Stimulated activated CD4-positive, alpha-beta T cell treated with anti-CD3 and anti-CD28 coated beads, TNF-alpha, amount 100 ng/mL, for 48 hours (primary cell): ENCODE measurements at places on chromosomes 3 and 15.
A peak's percentile ranks its signal among the peaks of the same experiment; 100 is the strongest.

- no peak for DNase-seq
These were observed 94.1 kb downstream of the MYH15 start for GRCh38 chr3:108416111-108416869.

DNA sequence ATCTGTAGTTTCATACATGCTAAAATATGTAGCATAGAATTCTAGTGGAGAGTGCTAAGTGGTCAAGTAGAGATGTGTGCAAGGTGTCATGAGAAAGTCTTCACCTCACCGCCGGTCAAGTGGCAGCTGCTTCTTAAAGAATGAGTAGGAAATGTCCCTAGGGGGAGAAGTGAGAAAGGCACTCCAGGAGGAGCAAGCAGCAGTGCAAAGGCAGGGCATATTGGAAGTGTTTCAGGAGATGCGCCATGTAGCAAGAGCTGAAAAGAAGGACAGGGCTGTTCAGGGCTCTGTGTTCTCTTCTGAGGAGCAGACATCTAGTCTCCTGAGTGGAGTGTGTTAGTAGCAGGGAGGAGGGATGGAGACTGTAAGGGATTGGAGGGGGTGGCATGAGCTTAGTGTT lies 312.4 kb upstream of the SEMA6D start:
- DNase-seq, result no peak

- DNase-seq, result peak; percentile 78
These were observed at the start of gene TXNRD3 for GRCh38 chr3:126654571-126655383. TXNRD3 (minus strand) TSS chr3:126655124.

DNA sequence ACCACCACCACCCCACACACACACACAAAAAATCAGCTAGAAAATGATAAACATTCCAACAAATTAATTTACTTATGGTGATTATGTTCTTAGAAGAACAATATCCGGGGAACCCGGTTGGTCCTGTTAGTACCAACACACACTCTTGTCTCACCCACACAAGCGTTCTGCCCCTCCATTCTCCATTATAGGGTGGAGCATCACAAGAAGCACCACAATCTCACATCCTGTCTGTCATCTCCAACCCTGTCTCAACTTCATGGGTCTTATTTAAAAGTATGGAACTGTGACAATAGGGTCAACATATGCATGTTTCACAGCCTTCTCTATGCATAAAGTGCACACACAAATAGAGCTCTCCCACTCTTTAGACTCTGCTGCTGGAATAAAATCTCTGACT lies 5.6 kb downstream of the GSK3B start:
- DNase-seq, result no peak

DNA sequence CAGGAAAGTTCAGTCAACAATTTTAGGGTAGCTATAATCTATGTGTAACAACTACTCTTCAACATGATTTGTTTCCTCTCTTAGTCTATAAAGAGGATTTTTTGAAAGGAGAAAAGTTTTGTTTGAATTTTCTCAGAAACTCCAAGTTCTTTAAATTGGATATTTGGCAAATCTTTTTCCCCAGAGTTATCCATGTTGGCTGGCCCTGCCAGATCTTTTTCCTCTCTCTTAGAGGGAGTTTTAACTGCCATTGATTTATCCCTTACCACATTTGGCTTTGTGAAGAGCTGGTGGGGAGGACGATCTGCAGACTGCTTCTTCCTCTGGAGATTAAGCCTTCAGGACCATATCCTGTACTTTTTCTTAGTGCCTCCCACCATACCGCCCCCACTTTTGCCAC lies 64.9 kb upstream of the ROPN1 start:
- no peak for DNase-seq

GRCh38 chr3:197186887-197187588 lies 111.4 kb downstream of the DLG1 start:
- DNase-seq, result no peak

- no peak for DNase-seq
These were observed 239.7 kb upstream of the BHLHE40 start for GRCh38 chr3:4739289-4740236.

GRCh38 chr3:177622520-177622919 lies 425.2 kb upstream of the TBL1XR1 start:
- no peak for DNase-seq

GRCh38 chr3:4695846-4696245 lies 202.7 kb downstream of the ITPR1 start:
- no peak for DNase-seq

DNA sequence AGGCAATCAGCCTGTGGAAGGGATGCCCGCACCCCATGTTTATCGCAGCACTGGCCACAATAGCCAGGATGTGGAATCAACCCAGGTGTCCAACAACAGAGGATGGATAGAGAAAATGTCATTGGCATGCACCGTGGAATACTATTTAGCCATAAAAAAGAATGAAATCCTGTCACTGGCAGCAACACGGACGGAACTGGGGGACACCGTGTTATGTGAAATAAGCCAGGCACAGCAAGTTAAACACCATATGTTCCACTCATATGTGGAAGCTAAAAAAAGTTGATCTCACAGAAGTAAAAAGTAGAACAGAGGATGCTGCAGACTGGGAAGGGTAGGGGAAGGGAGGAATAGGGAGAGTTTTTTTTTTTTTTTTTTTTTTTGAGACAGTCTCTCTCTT lies 15.6 kb downstream of the MELTF start:
- no peak for DNase-seq

DNA sequence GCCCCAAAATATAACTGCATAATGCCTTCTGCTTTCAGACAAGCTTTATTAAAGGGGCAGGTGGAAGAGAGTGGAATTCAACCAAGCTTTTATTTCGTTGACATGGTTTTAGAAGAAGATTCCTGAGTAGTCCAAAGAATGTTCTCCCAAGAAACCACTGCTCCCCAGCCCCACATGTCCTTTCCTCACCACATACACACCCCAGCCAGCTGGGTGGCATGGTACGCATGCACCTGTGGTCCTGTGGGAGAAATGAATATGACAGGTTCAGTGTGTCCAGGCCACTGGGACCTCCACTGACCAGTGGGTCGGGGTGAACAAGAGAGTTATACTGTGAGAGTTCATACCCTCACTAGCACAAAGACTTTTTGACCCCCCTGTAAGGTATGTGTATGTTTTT lies 30.2 kb downstream of the ARID3B start:
- no peak for DNase-seq

DNA sequence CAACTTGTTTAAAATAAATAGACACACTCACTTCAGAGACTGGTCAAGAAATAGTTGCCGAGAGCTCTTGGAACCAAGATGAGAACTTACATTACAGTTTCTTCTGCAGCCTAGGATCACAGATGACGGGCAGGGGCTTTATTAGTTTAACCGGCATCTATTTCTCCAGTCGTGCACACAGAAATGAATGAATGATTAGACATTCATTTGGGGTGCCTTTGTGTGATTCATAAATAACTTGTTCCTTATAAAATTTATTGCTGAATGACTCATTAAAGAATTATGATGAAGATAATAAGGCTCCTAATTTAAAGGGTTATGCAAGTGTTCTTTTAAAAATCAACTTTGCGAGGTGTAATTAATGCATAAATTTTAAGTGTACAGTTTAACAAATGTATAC lies 20.8 kb downstream of the NFKBIZ start:
- DNase-seq, result no peak

DNA sequence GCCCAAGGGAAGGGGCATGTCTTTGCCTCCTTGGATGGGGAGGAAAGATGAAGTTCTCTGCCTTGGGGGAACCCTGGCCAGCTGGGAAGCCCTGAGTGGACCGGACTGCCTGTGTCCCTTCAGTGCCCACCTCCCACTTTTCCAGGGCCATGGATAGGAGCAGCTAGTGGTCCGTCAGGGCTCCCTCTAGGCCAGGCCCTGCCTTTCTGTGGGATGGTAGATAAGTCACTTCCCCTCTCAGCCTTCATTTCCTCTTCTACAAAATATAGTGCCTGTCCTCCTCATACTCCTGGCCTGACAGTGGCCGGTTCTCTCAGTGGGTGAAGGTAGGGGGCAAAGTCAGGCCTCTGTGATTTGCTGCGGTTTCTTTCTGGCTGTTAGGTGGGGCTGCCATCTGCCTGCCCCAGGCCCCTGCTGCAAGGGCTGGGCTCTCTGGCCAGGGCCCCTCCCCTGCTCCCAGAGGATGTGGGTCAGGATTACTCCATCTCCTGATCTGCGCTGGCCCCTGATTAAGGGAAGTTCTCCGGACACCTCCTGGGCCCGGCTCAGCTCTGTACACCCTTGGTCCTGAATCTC lies 1.4 kb downstream of the PLEKHO2 start:
- DNase-seq, result no peak
